Vagina (tissue), 2 donors: ENCODE measurements at places on chromosomes 3 and 15.
A peak's percentile ranks its signal among the peaks of the same experiment; 100 is the strongest.

GRCh38 chr3:196609343-196609775 lies 30.1 kb upstream of the NRROS start:
- H3K36me3 ChIP-seq = no peaks in the 10 kb centered on the region
- no peak for DNase-seq
- H3K4me1 ChIP-seq = peaks cover 6% of the 10 kb centered on the region

- H3K27ac ChIP-seq = no peak overlapping the region
- peak; percentile 81 for DNase-seq
- no peak overlapping the region for H3K4me3 ChIP-seq
- H3K4me1 ChIP-seq = peaks cover 18% of the 10 kb centered on the region
- no peaks in the 10 kb centered on the region for H3K36me3 ChIP-seq
Measured at GRCh38 chr3:184734903-184735701, 23.2 kb upstream of the MAGEF1 start.

DNA sequence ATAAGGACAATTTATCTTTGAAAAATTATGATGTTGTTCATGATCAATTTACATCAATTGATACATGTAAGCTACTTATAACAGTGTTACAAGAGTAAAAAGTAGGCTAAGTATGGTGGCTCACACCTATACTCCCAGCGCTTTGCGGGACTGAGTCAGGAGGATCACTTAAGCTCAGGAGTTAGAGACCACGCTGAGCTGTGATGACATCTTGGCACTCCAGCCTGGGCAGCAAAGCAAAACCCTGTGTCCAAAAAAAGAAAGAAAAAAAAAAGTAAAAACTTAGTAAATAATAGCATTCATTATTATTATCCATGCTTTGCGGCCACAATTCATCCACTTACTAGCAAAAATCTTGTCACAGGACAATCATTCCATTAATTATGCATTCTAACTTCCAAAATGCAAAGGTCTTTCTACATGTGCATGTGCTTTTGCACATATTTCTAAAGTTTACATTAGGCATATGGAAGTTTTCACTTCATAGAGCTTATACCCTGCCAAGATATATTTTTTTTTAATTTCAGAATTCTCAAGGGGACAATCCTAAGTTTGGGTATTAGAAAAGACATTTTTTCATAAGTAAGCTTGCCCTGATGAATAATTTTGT lies 243.3 kb upstream of the RARB start:
- no peaks in the 10 kb centered on the region for H3K27me3 ChIP-seq
- H3K4me1 ChIP-seq = no peaks in the 10 kb centered on the region
- no peak for DNase-seq
- no peak overlapping the region for H3K27ac ChIP-seq
- no peak overlapping the region for H3K4me3 ChIP-seq

DNA sequence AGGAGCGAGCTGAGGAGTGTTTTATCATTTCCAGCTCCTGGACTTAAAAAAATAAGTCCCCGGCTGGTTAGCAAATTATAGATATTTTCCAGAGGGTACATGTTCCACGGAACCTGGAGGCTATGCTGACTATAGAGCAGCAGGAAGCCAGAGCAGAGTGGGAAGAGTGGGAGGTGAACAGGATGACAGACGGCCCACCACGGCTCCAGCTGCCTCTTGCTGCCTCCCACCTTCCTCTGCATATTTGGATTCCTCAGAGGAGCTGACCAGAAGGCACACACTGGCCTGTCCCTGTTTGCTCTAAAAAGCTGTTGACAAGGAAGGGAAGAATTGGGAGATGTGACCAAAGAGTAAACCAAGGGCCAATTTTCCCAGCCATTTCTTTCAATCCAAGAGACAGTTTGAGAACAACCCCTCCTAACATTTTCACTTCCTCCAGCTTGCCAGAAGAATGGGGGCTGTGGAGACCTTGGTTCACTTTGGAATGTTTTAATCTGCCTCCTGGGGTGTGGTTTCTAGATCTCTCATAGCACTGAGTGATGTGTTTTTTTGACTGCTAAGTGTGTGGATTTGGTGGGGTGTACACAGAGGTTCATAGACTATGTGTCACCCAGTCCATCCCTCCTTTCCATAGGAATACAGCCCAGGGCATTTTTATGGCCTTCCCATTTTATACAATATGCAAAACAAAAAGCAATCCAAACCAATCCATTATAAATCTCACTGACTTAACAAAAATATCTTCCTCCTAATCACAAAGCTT lies 36.8 kb downstream of the HGD start:
- no peak for DNase-seq
- no peak overlapping the region for H3K4me3 ChIP-seq
- no peaks in the 10 kb centered on the region for H3K27me3 ChIP-seq

- peaks cover 4% of the 10 kb centered on the region for H3K4me1 ChIP-seq
- H3K27ac ChIP-seq = no peak overlapping the region
- H3K4me3 ChIP-seq = no peak overlapping the region
- no peaks in the 10 kb centered on the region for H3K27me3 ChIP-seq
- DNase-seq = no peak
- H3K36me3 ChIP-seq = no peaks in the 10 kb centered on the region
Measured at GRCh38 chr15:70665599-70665998, 97.8 kb downstream of the UACA start.

GRCh38 chr15:70561885-70562284 lies 201.5 kb downstream of the UACA start:
- peak; percentile 80 for DNase-seq
- H3K4me1 ChIP-seq = peaks cover 12% of the 10 kb centered on the region
- no peaks in the 10 kb centered on the region for H3K27me3 ChIP-seq
- no peak overlapping the region for H3K4me3 ChIP-seq
- no peaks in the 10 kb centered on the region for H3K36me3 ChIP-seq

- DNase-seq = no peak
- no peak overlapping the region for H3K4me3 ChIP-seq
- no peaks in the 10 kb centered on the region for H3K27me3 ChIP-seq
Measured at GRCh38 chr3:56988458-56989168, 71.9 kb upstream of the SPATA12 start.

DNA sequence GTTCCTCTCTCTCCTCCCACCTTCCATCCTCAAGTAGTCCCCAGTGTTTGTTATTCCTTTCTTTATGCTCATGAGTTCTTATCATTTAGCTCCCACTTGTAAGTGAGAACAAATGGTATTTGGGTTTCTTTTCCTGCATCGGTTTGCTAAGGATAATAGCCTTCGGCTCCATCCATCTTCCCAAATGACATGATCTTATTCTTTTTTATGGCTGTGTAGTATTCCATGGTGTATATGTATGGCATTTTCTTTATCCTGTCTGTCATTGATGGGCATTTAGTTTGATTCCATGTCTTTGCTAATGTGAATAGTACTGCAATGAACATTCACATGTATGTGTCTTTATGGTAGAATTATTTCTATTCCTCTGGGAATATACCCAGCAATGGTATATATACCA lies 62.4 kb upstream of the CFAP161 start:
- no peak overlapping the region for H3K27ac ChIP-seq
- no peaks in the 10 kb centered on the region for H3K27me3 ChIP-seq
- no peaks in the 10 kb centered on the region for H3K4me1 ChIP-seq

- no peaks in the 10 kb centered on the region for H3K27me3 ChIP-seq
- H3K36me3 ChIP-seq = no peaks in the 10 kb centered on the region
- no peak overlapping the region for H3K4me3 ChIP-seq
- H3K4me1 ChIP-seq = peaks cover 25% of the 10 kb centered on the region
Measured at GRCh38 chr3:45559560-45560118, 34.9 kb upstream of the LIMD1 start.

GRCh38 chr3:61965770-61966131 lies 404.4 kb downstream of the PTPRG start:
- no peaks in the 10 kb centered on the region for H3K4me1 ChIP-seq
- H3K4me3 ChIP-seq = no peak overlapping the region
- H3K36me3 ChIP-seq = no peaks in the 10 kb centered on the region
- H3K27ac ChIP-seq = no peak overlapping the region

DNA sequence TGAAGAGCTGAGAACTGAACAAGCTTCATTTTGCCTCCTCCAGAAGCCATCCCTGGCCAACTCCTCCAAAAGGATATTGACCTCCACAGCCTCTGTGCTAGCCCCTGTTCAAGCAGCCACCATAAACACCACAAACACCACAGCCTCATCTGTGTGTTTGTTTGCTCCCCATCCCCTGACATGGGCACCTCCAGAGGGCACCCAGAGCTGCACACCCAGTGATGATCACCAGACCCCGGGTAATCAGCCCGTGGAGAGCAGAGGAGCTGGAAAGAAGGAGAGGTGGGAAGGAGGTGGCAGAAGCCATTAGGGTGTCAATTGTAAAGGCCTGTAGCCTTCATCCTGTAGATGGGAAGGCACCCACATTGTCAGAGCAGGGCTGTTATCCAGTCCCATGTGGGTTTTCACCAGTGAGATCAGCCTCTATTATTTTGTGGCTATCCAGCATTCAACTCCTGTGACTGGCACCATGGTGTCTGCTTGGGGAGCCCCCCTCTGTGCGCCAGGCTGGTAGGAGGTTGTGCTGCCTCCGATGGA lies 6.8 kb upstream of the WNT7A start:
- no peaks in the 10 kb centered on the region for H3K27me3 ChIP-seq
- no peaks in the 10 kb centered on the region for H3K36me3 ChIP-seq
- peaks cover 13% of the 10 kb centered on the region for H3K4me1 ChIP-seq
- no peak overlapping the region for H3K4me3 ChIP-seq
- peak; percentile 20 for DNase-seq

DNA sequence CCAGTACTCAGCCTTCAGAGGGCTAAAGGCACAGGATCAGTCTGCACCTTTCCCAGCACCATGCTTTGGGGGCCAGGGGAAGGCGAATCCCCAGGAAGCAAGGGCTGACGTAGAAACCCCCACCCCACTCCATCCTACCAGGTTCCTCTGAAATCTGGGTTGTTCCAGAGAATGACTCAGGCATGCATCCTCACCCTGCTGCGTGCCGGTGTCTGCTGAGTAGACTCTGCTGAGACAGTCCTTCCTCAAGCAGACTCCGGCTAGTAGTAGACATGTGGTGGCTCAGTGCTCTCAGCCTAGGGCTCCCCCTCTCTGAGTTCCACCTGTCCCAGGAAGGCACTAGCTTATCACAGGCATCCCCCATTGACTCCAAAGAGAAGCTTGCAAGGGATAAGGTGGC lies 9.0 kb downstream of the TMEM43 start:
- H3K27me3 ChIP-seq = no peaks in the 10 kb centered on the region
- no peak for DNase-seq
- H3K4me1 ChIP-seq = peaks cover 10% of the 10 kb centered on the region
- H3K27ac ChIP-seq = no peak overlapping the region
- no peaks in the 10 kb centered on the region for H3K36me3 ChIP-seq

DNA sequence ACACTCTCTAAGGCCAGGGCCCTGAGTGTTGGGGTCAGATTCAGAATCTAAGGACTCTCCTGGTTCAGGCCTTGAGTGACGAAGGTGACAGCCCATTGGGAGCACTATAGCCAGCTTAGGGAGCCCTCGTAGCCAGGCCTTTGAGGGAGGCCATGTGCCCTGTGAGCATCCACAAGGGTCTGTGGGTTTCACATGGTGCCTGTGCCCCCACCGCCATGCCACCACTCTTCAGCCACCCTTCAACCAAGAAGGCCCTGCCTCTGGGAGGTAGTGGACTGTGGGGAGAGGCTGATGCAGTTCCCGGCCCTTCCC lies 37.5 kb downstream of the TSPAN3 start:
- H3K27me3 ChIP-seq = no peaks in the 10 kb centered on the region
- no peak overlapping the region for H3K27ac ChIP-seq
- no peak overlapping the region for H3K4me3 ChIP-seq
- no peak for DNase-seq

- no peaks in the 10 kb centered on the region for H3K27me3 ChIP-seq
- no peak overlapping the region for H3K4me3 ChIP-seq
- no peak overlapping the region for H3K27ac ChIP-seq
- no peaks in the 10 kb centered on the region for H3K4me1 ChIP-seq
Measured at GRCh38 chr15:92361321-92362000, 32.2 kb upstream of the ST8SIA2 start.

DNA sequence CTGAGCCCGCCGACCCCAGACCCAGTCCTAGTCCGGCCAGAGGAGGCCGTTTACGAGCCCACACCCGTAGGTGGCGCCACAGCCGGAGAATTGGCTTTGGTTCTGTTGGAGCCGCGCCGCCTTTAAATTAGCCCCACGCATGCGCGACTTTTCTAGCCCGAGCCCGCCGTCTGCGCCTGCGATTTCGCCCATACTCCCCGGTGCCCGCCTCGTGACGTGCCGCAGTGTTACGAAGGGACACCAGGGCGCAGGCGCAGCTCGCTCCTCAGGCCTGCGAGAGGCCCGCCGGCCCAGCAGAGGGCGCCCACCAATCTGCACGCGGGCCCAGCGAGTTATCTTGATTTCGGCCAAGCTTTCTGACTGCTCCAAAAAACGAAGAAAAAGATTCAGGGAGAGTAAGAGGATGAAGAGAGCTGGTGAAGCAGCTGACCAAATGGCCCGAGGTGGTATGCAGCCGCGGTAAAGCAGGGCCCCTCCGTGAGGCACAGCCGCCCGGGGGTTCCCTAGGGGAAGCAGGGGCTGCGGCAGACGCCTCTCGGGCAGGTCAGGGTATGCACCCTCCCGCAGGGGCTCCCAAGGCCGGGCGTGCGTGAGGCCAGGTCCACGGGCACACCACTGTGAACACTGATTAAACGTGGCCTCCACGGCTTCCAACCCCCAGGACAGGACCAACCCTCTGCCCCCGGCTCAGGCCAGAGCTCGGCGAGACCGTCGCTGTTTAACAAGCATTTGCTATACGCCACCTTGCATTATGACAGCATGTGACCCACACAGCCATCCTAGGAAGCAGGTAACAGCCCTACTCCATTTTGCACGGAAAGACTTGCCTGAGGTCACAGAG lies 32.8 kb downstream of the RPN1 start:
- H3K27me3 ChIP-seq = no peaks in the 10 kb centered on the region
- peak; percentile 95 for DNase-seq
- H3K36me3 ChIP-seq = no peaks in the 10 kb centered on the region
- peaks cover 22% of the 10 kb centered on the region for H3K4me1 ChIP-seq

- H3K4me1 ChIP-seq = no peaks in the 10 kb centered on the region
- no peaks in the 10 kb centered on the region for H3K36me3 ChIP-seq
- no peak overlapping the region for H3K4me3 ChIP-seq
- H3K27me3 ChIP-seq = no peaks in the 10 kb centered on the region
- H3K27ac ChIP-seq = no peak overlapping the region
Measured at GRCh38 chr15:51335087-51335486, 3.3 kb downstream of the CYP19A1 start.

- peak overlapping the region; percentile 63 for H3K27ac ChIP-seq
- H3K36me3 ChIP-seq = peaks cover 20% of the 10 kb centered on the region
- no peak overlapping the region for H3K4me3 ChIP-seq
- H3K4me1 ChIP-seq = peaks cover 7% of the 10 kb centered on the region
Measured at GRCh38 chr15:42510258-42511006, 15.0 kb downstream of the SNAP23 start.

DNA sequence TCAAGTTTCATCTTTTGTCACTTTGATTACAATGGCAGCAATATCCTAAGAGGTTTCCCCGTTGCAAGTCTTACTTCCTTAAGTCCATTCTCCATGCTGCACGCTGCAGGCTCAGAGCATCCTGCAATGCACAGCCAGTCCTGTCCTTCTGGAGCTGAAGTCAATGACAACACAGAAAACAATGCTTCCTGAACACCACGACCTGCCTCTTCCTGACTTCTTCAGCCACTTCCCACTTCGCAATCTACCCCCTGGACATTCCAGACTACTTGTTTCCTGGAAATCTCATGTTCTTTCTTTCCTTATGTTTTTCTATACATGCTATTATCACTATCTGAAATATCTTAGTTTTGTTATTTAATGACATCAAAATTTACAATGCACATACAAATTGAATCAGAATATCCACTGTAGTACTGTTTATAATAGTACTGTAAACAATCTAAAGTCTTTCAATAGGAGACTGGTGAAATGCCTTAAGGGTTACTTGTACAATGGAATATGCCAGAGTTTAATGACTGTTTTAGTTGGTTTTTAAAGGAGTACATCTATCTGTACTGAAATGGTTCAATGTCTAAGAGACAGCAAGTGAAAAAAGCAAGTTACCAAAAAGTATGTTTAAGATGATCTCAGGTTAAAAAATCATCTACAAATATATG lies 113.7 kb upstream of the PRTG start:
- H3K27me3 ChIP-seq = no peaks in the 10 kb centered on the region
- H3K36me3 ChIP-seq = peaks cover 33% of the 10 kb centered on the region
- DNase-seq = no peak
- H3K27ac ChIP-seq = no peak overlapping the region
